T47D (cell line): ENCODE measurements at places on chromosomes 6 and 20.
A peak's percentile ranks its signal among the peaks of the same experiment; 100 is the strongest.

DNA sequence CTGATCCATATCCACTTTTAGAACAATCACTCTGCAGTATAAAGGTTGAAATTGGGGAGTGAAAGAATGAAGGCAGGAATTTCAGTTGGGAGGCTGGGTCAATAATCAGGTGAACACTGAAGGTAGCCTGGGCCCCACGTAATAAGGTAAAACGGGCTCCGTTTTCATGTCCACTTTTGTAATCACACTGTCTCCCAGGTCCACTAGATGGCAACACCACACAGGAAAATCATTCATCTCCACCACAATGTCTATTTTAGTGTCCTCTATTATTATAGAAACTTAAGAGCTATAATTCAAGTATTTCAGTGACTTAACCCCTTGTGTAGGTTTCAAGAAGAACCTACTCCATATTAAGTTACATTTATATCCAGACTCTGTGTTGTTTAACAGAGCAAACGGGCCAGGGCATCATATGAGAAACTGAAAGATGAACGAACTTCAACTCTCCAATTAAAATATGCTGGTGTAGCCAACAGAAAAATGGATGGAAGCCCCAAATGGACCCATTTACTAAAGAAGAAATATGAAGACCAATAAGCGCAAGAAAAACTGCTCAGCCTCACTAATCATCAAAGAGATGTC is 45.9 kb upstream of the MC3R start:
- peak; percentile 67 for DNase-seq

DNA sequence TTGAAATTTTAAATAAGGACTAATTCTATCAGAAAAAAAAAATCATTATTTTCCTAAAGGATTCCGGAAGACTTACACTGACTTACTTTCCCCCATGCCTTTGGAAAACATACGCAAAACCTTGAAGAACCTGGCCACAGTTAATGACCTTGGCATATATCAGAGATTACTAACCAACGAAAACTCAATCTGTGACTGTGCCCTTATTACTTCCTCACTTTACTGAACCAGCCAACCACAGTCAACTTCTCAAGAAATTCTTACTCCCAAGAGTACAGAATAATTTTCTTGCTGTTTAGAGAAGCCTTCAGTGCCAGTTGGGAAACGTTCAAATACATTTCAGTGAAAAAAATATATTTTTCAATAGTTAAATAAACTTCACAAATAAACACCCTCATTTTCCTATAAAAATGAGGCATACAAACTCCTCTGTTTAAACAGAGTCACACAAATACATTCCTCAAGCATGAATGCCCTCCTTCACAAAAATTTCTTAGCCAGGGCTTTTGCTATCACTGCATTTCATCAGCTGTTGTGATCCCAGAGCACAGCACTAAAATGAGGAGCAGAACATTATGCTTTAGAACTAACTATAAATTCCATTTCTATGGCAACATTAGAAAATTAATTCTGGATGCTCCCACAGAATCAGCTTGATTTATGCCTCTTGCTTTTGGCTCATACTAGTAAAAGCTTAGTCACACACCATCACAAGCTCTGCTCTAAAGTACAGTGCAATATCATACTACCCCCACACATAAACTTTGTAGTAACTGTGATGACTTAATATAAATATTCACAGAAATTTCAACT is 117.6 kb downstream of the DST start:
- no peak for DNase-seq

DNA sequence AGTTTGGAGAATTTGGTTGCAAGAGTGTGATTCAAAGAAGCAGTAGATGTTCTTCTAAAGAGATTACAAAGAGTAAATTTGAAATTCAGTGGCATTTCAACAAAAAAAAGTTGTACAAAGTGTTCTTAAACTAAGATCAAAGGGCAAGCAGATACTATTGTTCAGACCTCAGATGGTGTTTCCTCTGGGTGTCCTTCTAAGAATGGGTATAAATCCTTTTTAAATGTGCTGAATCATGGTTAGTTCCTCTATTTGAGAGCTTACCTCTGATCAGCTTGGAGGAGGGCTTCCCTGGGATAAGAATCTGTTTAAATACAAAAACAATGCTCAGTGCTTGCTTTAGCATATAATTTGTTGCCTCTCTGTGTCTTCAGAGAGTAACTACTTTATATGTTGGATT is 6.3 kb downstream of the BMP6 start:
- no peak for DNase-seq

GRCh38 chr6:37565267-37566110 is 65.8 kb upstream of the CCDC167 start:
- DNase-seq: no peak

GRCh38 chr6:15839969-15840541 is 177.2 kb upstream of the DTNBP1 start:
- DNase-seq: no peak

GRCh38 chr20:24617757-24618450 is 148.5 kb downstream of the SYNDIG1 start:
- no peak for DNase-seq

GRCh38 chr6:138914701-138915100 is 73.4 kb downstream of the REPS1 start:
- no peak for DNase-seq

DNA sequence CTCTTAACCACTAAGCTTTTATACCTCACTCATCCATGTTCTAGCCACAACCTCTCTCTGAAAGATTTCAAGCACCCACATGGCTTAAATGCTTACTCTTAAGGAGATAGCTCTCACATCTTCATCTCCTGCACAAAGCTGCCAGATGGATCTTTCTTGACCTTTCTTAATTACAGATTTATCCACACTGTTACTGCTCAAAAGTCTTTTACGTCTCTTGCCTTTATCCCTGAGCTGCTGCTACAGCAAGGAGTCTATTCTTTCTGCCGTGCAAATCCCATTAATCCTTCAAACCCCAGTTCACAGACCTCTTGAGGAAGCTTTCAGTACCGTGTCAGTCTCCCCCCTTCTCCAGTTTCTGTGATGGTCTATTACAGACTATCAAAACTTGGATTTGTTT is 54.6 kb downstream of the B4GALT5 start:
- DNase-seq: no peak

DNA sequence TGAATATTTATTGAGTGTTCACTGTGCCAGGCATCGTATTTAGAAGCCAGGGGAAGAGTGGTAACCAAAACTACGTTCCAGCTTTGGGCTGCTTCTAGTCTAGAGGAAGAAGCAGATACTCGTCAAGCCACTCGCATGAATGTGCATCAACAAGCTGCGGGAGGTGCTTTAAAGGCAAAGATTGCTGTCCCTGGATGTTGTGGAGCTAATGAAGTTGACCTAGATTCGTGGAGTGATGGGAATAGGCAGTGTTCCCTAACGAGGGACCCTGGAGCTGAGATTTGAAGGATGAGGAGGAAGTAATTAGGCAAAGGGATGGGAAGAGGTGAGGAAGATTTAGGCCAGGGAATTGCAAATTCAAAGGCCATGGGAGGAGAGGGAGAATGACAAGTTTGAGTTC is 118.9 kb downstream of the TMEM170B start:
- DNase-seq: no peak

DNA sequence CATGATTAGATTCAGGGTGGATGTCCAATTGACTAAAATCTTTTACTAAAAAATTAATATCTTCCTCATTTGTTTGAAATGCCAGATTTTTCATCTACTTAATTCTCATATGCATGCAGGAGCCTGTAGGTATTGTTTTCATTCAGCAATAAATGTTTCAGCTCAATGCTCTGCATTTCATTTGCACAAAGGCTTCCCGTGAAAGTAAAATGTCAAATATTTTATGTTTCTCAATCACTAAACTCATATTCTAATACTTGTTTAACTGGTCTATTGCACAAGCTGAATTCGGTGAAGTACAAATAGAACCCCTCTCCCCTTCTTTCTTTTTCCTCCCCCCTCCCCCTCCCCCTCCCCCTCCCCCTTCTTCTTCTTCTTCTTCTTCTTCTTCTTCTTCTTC is 175.9 kb downstream of the MCHR2 start:
- no peak for DNase-seq

DNA sequence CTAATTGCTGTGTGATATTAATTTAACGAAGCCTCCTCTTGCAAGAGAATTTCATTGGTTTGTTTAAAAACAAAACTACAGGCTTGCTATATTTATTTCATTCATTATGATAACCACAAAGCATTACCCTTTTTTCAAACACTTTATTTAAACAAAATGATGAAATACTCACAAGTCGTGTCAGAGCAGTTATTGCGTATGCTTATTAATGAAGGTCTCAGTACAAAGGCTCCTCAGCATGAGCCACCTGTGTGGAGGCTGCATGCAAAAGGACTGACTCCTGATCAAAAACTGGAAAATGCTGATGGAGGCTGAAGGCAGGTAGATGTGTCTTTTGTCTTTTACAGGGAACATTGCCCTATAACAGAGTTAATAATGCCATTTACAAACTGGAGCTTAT is 130.5 kb downstream of the CRYBG1 start:
- no peak for DNase-seq

DNA sequence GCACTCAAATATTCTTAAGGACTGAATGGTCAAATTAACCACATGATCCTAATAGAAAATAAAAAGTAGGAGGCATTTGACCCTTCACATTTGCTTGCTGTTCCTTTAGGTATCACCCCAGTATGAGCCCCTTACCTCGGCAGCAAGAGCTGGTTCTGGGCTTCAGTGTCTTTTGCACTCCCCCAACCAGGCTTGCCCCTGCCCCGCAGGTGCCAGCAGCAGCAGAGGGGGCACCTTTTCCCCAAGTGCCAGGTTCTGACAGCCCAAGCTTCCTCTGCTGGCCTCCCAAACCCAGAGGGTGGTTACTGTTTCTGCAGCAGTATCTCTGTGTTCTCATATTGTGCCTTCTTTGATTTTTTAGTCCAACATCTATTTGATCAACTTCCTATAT is 23.2 kb downstream of the UBE2V1 start:
- no peak for DNase-seq

GRCh38 chr20:57625181-57625958 is 5.1 kb upstream of the ZBP1 start:
- no peak for DNase-seq

- DNase-seq: no peak
Observed at GRCh38 chr20:58976061-58976730, 4.9 kb upstream of the NELFCD start.

DNA sequence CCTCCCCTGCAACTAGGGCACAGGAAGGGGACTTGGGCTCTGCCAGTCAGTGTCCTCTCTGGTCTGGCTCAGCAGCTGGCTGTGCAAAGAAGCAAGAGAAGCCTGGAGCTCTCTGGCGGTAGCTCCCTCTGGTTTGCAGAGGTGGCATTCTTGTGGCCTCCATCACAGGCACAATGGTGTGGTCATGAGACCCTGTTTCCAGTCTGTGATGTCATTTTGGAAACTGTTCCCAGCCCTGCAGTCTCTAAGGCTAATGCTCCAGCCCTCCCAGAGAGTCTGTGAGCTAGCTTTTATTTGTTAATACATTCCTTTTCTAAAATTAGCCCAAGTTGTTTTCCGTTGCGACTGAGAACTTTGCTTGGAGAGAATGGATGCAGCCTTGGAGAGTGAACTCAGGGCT is 69.5 kb upstream of the FOXQ1 start:
- no peak for DNase-seq

DNA sequence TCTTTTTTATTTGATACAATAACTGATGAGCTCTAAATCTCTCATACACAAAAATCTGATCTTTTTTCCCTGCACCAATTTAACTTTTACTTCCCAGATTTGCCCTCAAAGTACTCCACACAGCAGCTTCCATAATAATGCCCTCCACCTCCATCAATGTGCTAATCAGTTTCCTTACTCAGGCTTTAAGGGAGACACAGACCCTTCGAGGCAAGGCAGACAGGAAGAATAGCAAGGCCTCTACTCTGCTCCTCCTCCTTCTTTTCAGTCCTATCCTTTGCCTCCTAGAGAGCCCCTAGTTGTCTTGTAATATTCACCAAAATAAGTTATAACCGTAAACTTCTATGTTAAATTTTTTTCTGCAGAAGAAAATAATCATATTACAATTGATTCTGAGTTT is 444.9 kb upstream of the RNF217 start:
- no peak for DNase-seq

- DNase-seq: peak; percentile 80
Observed at GRCh38 chr6:169529931-169530751, 171.7 kb downstream of the WDR27 start.

- DNase-seq: no peak
Observed at GRCh38 chr20:38167851-38168760, 3.0 kb upstream of the TGM2 start.

GRCh38 chr6:16729183-16729691 is 32.0 kb downstream of the ATXN1 start:
- no peak for DNase-seq

- no peak for DNase-seq
Observed at GRCh38 chr6:139124887-139125672, 9.8 kb upstream of the HECA start.

- DNase-seq: no peak
Observed at GRCh38 chr20:30816182-30816645, 441.2 kb upstream of the DEFB115 start.

- DNase-seq: no peak
Observed at GRCh38 chr6:148780918-148781436, 34.1 kb downstream of the UST start.

DNA sequence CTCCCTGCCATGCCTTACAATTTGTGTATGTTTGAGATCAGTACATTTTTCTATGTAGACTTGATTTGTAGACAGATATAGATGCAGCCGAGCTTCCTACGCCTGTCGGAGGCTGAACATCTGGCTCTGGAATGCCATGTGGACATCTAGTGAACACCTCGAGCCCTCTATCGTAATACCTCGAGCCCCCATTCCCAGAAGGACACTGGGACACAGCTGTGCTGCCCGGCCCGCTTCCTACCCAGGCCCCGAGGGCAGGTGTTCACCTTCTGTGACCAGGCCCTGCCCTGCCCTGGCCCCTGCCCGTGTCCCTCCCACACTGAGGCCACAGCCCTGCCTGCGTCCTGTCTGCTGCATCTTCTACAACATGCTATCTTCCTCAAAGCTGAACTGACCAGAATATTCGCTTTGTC is 12.9 kb downstream of the RPS6KA2 start:
- DNase-seq: no peak

DNA sequence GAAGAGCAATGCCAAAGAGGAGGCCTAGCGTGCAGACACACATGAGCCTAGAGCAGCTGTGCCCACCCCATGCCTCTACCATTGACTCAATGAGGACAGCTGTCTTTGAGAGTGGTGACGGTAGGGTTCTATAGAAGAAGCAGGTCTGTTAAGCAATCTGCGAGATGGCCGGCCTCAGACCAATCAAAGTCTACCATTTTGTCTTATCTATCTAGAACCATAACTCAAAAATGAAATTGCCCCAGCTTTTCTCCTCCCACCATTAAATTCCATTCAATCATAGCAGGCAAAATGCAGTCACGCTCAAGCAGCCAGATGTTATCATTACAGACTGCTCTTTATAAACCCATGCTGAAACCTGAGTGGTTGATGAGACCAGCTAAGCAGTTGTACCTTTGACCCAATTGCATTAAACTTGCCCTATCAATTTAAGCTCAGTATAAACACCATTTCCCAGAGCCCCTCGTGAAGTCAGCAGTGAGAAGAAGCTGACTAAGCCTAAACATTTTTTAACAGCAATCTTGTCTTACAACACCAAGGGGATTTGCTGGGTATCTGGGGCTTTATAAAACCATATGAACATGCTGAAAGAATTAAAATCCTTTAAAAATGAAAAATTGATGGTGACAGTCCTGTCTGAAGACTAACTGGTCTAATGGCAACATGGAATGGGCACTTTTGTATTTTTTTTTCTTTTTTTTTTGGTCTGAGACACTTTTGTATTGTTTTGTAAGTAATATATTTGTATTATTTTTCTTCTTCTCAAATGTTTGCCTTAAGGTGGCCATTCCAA is 57.5 kb downstream of the FOXC1 start:
- DNase-seq: no peak
